ENCODE measurements at places on chromosomes 16 and 17.

- peak; percentile 14 for DNase-seq
These were observed 162.5 kb upstream of the CNTNAP4 start for GRCh38 chr16:76114681-76115080.

DNA sequence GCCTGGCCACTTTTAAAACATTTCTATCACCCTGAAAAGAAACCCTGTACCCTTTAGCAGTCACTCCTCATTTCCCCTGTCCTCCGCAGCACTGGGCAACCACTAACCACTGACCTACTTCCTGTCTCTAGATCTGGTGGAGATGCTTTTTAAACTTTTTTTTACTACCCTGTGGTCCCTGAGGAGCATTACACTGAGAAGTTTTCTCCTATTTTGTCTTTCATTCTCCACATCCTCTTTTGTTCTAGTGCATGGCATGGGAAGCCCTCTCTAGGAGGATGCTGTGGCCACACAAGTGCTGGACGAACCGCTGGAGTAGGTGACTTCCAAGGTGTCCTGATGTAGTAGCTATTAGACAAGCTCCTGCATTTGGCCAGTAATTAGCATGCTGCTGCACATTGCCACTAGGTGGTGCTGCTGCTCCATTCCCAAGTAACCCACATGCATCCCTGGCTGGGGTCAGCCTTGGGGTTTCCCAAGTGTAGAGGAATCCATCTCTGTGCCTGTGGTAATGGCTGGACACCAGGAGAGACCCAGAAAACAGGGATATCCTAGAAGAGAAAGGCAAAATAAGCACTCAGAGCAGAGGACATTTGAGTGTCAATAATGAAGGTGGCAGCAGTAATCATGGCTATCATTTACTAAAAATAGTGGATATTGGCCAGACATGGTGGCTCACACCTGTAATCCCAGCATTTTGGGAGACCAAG, 143.8 kb upstream of the CRHR1 start:
- DNase-seq = no peak

DNA sequence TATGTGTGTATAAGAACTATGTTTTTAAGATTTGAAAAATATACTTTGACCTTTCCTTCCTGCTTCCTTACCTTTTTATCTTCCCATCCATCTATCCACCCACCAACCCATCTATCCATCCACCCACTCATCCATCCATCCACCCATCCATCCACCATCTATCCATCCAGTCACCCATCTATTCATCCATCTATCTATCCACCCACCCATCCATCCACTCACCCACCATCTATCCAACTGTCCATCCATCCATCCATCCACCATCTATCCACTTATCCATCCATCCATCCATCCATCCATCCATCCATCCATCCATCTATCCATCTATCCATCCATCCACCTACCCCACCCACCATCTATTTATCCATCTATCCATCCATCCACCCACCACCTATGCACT, 12.4 kb downstream of the CBFA2T3 start:
- DNase-seq = no peak

DNA sequence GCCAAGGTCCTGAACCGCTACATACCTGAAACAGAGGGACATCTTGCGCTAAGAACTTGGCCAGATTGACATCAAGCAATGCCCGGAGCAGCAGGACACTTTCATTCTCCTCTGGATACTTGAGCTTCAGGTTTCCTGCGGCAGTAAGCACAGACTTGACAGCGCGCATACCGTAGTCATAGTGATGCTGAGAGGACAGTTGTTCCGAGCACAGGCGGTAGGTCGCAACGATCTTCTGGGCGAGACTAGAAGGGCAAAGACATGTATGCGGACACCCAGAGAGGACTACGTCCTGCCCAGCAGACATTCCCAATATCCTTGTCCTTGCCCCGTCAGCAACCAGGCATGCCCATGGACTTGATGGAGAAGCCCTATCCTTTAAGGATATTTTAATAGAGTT, 112.9 kb downstream of the DNAH3 start:
- no peak for DNase-seq

DNA sequence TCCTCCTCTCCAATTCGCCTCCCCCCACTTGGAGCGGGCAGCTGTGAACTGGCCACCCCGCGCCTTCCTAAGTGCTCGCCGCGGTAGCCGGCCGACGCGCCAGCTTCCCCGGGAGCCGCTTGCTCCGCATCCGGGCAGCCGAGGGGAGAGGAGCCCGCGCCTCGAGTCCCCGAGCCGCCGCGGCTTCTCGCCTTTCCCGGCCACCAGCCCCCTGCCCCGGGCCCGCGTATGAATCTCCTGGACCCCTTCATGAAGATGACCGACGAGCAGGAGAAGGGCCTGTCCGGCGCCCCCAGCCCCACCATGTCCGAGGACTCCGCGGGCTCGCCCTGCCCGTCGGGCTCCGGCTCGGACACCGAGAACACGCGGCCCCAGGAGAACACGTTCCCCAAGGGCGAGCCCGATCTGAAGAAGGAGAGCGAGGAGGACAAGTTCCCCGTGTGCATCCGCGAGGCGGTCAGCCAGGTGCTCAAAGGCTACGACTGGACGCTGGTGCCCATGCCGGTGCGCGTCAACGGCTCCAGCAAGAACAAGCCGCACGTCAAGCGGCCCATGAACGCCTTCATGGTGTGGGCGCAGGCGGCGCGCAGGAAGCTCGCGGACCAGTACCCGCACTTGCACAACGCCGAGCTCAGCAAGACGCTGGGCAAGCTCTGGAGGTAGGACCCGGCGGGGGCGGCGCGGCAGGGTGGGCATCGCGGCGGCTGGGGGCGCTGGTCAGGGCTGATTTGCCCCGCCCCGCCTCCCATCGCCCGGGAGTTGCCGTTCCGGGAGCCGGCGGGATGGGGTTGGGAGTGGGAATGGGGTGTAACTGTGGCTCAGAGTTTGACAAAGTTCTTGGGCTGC, 567 bp downstream of the SOX9 start:
- no peak for DNase-seq

DNA sequence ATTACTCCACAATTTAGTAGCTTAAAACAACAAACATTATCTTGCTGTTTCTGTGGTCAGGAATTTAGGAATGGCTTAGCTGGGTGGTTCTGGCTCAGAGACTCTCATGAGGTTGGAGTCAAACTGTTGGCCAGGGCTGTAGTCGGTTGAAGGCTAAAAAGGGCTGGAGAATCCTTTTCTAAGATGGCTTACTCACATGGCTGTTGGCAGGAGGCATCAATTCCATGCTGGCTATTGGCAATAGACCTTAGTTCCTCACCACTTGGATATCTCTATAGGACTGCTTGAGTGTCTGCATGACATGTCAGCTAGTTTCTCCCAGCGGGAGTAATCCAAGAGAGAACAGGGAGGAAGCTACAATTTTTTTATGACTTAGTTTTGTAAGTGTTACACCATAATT, 6.6 kb upstream of the EFCAB13 start:
- no peak for DNase-seq

Data from OCI-M1 (cell line).